Activated T-helper 1 cell treated with anti-CD3 and anti-CD28 coated beads, Interleukin-2, amount 50 U/mL, for 16 hours (primary cell): ENCODE measurements at places on chromosomes 2 and 18.

DNA sequence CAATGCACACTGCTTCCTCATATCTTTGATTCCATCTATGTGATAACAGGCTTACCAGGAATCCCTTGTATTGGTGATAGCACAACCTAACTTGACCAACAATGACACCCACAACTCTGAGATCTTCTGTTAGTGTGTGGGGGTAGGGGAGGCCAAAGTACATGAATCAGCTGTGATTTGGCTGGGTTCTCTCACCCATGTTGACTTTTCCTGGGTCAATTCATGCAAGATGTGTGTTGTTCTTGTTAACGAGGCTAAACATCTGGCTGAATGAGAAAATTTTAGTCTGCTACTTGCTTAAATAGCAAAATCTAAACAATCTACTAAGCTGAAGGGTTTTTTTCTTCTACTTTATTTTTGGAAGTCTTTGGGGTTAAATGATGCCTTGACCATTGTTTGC lies 341.2 kb upstream of the SLC14A2 start:
- no peak for DNase-seq

GRCh38 chr2:152761214-152761613 lies 42.8 kb downstream of the ARL6IP6 start:
- no peak for DNase-seq

- no peak for DNase-seq
These were observed 320.6 kb downstream of the ETAA1 start for GRCh38 chr2:67717692-67718091.

- no peak for DNase-seq
These were observed 280.9 kb upstream of the FANCL start for GRCh38 chr2:58521803-58522554.

DNA sequence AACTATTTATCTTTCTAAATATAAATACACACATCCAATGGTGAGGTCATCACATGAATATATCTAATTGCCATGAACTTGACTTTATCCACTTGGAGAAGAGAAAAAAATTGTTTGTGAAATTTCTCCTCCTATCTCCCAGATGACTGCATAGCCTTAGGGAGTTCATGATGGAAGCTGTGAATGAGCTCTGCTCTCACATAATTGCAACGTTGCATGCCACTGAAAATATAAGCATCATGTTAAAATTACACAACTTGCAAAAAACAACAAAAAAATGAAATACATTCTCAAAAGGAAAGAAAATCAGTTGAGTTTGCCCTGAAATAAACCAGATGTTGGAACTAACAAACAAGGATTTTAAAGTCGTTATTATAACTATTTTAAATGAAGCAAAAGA lies 50.6 kb upstream of the OSR1 start:
- DNase-seq, result no peak

- no peak for DNase-seq
These were observed 135.5 kb downstream of the EIPR1 start for GRCh38 chr2:3241971-3242746.

- no peak for DNase-seq
These were observed 43.8 kb downstream of the GBX2 start for GRCh38 chr2:236124182-236124893.

GRCh38 chr2:58350484-58350883 lies 109.4 kb upstream of the FANCL start:
- DNase-seq, result no peak

- no peak for DNase-seq
These were observed 135.9 kb upstream of the RNF152 start for GRCh38 chr18:62028715-62029114.

GRCh38 chr2:232633413-232634205 lies at the start of gene EFHD1:
TSS of gene EFHD1 (plus strand) at chr2:232633604. CDS start at chr2:232633705, 101 bp downstream.
- DNase-seq, result peak; percentile 24

DNA sequence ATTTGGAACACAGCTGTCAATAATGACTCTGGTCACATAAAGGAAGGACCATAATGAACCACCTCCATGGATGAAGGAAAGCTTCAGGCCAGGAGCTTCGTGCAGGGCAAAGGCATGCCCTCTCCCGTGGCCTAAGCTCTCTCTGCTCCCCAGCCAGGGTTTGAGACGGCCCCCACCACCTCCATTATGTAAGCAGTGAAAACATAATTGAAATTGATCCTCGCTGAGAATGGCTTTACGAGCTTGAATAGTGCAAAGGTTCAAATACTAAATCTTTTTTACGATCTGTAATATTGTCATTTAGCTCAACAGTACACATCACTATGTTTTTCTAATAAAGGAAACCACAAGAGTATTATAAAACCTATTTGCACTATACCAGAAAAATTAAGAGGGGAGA lies 5.2 kb upstream of the EDAR start:
- DNase-seq, result no peak

DNA sequence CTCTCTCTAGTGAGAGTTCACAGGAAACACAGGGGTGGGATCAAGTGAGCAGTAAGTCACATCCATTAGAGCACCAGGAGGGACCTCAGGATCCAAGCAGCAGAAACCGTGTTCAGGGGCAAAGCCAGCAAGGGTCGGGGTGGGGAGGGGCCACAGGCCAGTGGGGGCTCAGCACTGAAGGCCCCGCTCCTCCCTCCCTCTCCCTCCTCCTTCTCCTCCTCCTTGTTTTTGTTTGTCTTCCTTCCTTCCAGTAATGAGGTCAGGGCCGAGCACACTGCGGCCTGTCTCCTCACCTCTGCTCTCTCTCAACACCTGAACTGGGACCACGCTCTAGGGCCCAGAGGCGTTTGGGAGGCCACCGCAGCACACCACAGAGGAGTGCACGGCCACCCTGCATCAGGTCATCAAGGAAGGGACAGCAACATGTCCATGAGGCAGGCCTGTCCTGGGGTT lies 20.9 kb downstream of the MTERF4 start:
- DNase-seq, result no peak

DNA sequence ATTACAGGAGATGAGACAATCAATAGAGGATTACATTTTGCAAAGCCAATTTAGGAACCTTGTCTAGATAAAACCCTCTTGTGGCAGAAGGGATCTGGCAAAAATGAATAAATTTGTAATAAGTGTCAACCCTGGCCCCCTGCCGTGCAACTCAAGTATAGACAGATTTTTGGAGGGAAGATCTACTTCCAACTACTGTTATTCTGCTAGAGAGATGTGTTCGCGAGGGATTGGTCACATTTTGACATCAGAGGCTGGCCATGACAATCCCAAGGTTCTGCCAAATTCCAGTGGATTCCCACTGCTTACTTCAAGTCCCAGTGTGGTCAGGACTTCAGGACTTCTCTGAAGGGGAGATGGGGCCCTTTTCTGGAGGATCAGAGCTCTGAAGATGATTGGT lies 192.6 kb downstream of the SH3RF3 start:
- DNase-seq, result no peak

GRCh38 chr2:149579972-149580882 lies 7.3 kb downstream of the MMADHC start:
- no peak for DNase-seq

DNA sequence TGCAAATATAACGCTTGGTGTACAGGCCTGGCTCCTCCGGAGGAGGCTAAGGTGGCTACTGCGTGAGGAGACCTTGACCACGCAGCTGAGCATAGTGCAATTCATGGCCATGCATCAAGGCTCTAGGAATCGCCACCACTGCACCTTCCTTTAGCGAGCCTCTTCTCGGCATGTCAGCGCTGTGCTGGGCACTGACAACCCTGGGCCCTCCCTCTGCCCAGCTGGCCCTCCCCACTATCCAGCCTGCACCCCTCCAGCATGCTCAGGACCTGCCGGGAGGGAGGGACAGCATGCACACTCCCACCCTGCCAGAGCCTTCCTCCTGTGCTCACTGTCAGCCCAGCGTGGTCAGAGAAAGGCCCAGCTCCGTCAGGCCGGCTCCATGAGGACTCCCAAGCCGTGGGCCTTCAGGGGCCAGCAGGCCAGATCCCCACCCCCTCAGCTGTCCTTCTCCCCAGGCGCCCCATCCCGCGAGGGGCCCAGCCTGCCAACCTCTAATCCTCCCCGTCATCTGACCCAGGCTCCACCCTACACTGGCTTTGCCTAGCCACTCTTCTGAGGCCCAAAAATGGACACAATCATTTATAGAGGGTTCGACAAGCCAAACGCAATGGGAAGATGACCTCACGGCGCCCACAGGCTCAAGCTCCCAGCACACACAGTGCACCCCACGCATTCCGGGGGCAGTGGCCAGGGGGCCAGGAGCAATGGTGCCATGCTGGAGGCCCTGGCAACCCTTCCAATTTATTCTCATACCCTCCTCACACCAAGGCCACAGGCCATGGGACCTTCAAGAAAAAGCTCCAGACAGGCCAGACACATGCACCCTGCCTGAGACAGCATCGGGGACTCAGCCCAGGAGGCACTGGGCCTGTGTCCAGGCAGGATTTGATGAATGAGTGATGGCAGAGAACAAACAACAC lies 3.5 kb downstream of the BIN1 start:
- DNase-seq, result no peak

- no peak for DNase-seq
These were observed 58.0 kb upstream of the CAPN13 start for GRCh38 chr2:30865243-30865642.

DNA sequence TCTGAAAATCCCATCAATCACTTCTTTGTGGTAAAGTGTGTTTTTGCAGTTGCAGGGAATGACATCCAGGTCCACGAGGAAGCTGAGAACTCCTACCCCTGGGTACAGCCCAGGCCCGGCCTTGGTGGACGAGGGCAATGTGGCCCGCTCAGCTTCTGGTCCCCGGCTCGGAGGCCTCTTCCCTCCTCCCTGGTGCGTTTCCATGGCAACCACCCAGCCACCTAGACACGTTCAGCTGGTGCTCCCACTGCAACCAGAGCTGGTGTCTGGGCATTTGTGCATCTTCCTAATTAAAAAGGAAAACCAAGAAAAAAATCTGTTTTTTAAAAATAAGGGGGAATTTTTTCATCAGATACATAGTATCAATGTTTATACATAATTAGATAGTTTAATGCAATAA lies 603.6 kb upstream of the SALL3 start:
- DNase-seq, result no peak

DNA sequence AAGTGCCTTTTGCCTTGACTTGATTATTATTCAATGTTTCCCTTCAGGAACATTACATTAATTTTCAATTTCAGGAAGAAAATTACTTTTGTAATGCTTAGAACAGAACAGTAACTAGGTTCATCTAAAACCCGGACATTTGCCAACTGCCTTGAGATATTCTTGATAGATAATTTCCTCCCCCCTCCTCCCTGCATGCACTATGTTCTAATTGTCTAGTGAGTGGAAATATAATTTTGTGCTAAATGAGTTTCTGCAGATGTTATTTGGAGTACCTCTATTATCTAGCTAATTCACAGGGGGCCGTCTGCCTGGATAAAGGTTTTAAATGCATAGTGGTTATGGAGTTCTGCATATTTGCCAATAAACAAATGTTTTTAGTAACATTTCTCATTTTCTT lies 200.3 kb upstream of the SLC39A10 start:
- no peak for DNase-seq

DNA sequence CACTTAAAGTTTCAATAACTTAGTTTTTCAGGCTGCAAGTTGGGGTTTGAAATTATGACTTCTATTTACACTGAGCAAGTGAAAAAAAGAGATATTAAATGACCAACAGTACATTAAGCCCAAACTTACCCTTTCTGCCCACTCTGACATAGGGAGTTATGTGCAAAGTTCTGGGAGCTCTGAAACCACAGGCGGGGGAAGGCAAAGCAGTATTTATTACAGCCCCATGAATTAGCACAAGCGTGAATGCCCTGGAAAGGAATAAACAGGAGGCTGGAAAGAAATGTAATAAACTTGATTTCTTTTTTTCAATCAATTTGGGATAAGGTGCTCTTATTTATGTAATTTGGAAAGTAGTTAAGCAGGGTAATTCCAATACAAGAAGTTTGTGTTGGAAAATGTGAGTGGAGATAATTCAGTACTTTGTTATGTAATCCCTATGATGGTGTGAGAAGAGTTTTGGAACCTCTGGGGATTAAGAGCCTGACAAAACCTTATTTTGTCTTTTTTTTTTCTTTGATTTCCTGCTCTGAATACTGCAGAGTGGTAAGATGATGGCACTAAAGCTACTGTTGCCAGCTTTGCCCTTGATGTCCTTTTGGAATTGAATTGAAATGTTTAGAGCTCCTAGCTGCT lies 351.5 kb downstream of the ARHGAP15 start:
- DNase-seq, result no peak

DNA sequence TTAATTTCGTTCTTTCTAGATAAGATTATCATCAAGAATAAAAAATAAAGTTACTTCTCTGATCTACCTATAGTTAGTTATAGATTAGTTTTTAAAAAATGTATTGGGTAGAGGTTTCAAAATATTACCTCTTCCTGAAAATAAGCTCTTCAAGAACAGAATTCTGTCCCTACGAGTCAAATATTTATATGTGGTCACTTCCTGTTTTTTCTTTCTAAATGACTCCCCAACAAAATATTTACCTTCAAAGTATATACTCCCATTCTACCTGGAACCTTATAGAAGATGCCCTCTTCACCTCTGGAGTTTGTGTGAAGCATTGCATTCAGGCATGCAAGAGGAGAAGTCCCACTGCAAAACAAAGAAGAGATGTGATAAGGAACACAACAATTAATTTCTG lies 72.3 kb downstream of the ASXL2 start:
- no peak for DNase-seq

GRCh38 chr2:123163398-123163797 lies 861.7 kb upstream of the CNTNAP5 start:
- DNase-seq, result no peak

DNA sequence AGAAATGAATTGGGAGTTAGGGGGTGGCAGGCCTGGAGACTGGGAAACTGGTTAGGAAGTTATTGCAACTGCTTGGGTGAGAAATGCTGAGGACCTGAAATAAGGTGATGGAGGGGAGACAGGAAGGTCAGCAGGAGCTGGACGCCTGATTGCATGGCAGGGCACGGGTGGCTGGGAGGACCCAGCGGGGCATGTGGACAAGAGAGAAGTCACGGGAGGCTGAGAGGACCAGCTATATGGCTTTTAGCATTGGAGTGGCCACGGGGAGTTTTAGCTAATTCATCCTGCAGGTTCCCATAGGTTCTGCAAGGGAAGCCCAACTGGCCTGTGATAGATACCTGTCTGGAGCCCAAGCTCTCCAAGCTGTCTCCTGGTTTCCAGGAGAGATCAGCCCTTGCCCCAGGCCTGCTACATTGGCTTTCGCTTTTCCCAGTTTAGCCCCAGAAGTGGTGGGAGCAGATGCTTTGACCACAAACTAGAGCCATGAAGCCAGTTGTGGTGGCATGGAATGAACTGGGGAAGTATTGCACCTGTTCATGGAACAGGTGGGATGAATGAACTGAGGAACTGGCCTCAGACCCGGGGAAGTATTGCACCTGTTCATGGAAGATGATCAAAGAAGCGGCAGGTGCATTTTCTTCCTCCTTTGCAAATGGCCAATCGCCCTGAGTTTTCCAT lies 93.6 kb upstream of the TAF1B start:
- no peak for DNase-seq

DNA sequence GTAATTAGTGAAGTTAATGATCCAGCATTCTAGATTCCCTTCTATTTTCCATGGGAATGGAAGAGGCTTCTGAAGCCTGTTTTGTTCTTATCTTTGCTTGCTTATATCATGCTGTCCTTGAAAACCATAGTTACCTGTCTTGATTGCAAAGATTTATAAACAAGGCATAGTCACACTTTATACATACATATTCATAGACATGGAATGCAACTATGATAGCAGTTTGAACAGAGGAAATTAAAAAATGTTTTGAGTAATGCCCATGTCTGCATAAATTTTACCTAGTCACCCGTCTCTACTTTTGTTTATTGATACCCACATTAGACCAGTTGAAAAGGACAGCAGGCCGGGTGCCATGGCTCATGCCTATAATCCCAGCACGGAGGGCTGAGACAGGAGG lies 289.0 kb downstream of the PTPRM start:
- DNase-seq, result no peak

GRCh38 chr2:47070920-47071824 lies 83.9 kb downstream of the STPG4 start:
- DNase-seq, result no peak

- no peak for DNase-seq
These were observed 43.5 kb downstream of the PDCL3 start for GRCh38 chr2:100606332-100606725.
